Ovary (tissue), 10 donors: ENCODE measurements at places on chromosomes 7 and 10.

DNA sequence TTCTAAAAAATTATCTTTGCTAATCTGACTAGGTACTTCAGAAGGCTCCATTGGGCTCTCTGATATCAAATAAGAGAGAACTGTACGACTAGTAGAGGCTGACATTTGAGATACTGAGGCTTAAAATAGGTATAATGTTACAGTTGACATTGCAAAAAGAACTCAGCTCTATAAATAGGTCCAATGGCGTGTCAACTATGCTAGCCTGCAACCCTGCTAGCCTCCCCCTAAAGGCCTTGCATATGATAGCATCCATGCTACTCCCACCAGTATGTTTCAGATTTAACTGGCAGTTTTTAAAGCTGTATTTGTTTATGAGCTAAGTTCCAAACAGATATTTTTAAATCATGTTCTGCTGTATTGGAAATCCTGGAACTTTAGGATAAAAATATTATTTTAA lies at the start of gene PPP1R3A:
TSS of gene PPP1R3A (minus strand) at position 64 of the 400 bp plus-strand sequence. CDS start at position 51, 13 bp downstream.
- DNase-seq, result no peak

DNA sequence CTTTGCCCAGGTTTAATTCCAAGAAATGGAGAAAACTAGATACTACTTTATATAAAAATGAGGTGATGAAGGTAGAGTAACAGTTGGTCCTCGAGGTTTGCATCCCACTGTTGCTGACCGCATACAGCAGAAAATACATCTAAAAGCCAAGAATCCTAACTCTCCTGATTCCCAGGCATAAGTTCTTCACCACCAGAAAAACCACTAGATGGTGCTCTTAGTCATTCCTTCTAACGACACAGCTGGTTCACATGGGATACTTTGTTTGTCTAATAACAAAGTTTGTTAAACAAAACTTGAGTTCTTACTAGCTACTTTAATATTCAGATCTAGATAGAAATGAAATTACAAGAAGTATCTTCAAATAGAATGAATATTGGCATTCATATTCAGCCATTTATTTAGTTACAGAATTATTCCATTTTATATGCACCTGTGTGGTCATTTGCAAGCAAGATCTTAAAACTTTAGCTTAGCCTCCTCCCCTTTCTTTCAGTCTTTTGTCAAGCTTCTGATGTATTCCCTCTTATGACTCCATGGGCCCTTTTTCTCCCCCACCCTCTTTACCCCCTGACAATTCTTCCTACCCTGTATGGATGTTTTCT lies 54.1 kb upstream of the CYP26C1 start:
- no peak for DNase-seq

- DNase-seq, result peak; percentile 100
Observed at GRCh38 chr7:36152756-36153570, at the start of gene EEPD1. Gene EEPD1 (plus strand): TSS chr7:36153254. CDS start chr7:36154325, 1,071 bp downstream.

- no peak for DNase-seq
Observed at GRCh38 chr7:89104748-89105685, 309.5 kb upstream of the TEX47 start.

- no peak for DNase-seq
Observed at GRCh38 chr10:95841661-95842498, 65.9 kb upstream of the CC2D2B start.

DNA sequence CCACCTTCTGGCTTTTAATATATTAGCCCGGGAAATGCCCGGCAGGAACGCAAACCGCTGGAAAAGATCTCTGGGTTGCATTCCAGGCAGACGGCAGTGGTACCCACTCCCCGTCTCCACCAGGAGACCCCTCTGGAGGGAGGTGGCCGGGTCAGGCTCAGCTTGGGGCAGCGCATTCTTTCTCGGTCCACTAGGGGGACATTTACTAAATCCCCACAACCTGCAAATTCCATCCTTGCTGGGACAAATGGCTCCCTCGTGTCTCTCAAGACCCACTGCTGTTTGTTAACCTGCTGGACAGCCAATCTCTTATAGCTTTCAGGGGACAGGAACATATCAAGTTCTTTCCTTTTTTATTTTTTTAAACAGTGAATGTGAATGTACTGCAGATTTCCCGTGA lies 45.8 kb upstream of the CARD11 start:
- DNase-seq, result no peak

GRCh38 chr7:294440-295154 lies 4.6 kb downstream of the FOXL3 start:
- no peak for DNase-seq

DNA sequence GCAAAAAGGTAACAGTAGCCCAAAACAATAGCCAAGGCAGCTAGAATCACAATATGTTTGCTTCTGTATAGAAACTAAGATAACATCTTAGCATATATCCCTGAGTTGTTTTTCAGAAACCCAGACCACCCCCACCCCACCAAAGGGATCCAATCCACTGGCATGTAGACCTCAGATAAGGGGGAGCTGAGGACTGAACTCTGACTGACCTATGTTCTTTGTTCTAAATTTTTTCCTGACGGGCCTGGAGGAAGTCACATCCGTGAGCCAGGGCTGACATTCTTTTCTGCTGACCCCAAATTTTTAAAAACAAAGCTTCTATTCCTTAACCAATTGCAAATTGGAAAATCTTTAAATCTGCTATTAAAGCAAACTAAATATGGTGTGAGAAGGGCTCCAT lies 493.9 kb upstream of the IGFBP3 start:
- DNase-seq, result no peak
